ENCODE measurements at places on chromosomes 4 and X.

- no peak for DNase-seq
Measured at GRCh38 chr4:152172146-152172545, 363.7 kb downstream of the FBXW7 start.

DNA sequence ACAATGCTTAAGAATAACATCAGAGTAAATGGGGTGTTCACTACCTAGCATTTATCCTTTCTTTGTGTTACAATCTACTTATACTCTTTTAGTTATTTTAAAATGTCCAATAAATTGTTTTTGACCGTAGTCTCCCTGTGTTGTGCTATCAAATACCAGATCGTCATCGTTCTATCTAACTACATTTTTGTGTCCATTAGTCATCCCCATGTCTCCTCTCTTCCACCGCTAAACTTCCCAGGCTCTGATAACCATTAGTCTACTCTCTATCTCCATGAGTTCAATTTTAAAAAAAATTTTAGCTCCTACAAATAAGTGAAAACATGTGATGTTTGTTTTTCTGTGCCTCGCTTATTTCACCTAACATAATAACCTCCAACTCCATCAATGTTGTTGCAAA lies 381.9 kb downstream of the PRDM5 start:
- no peak for DNase-seq

- no peak for DNase-seq
Measured at GRCh38 chrX:136318895-136319597, 18.3 kb downstream of the ADGRG4 start.

DNA sequence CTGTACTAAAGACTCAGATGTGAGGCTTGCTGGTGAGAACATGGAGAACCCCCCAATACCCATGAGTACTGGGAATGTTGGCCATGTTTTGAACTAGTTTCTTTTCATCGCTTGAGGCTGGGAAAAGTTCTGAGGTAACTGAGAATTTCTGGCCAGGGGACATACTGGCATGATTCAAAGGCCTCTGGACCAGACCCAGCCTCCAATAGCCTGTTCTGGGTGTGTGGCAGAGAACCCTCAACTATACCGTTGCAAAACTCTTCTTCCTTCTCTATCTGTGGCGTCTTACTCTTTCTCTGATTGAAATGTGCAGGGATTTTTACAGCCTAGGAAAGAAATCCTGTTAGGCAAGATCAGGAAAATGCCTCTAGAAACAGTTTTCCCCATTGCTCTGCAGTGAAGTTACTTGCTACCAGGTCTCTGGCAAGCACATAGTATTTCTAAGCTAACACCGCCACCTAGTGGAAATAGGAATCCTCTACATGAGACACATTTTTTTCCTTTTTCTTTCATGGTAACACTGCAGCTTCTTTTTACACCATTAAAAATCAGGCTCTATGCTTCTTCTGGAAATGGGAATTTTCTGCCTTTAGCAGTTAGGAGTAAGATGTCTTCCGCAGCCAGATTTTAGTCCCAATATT lies 170.7 kb upstream of the ZCCHC13 start:
- no peak for DNase-seq

DNA sequence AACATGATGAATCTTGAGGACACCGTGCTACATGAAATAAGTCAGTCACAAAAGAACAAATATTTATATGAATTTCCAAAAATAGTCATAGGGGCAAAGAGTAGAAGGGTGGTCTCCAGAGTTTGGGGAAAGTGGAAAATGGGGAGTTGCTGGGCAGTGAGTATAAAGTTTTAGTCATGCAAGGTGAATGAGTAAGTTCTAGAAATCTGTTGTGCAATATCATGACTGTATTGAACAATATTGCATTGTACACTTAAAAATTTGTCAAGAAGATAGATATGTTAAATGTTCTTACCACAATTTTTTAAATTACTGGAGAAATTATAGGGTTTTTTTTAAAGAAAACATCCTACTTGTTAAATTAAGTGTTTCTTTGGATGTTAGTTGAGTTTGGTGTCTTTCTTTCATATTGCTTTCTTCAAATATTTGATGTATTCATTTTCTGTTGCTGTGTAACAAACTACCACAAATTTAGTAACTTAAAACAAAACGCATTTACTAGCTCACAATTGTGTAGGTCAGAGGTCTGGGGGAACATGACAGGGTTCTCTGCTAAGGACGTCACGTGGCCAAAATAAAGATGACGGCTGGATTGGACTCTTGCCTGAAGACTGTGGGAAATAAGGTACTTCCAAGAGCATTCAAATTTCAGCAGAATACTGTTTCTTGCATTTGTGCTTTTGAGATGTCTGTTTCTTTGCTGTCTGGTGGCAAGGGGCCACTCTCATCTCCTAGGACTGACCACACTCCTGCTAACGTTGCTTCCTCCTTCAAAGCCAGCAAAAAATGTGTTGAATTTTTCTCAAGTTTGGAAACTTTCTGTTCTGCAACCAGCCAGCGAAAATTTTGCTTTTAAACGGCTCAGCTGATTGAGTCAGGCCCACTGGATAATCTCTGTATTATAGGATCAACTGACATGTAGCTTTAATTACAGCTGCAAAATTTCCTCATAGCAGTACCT lies 76.7 kb downstream of the CPEB2 start:
- no peak for DNase-seq

DNA sequence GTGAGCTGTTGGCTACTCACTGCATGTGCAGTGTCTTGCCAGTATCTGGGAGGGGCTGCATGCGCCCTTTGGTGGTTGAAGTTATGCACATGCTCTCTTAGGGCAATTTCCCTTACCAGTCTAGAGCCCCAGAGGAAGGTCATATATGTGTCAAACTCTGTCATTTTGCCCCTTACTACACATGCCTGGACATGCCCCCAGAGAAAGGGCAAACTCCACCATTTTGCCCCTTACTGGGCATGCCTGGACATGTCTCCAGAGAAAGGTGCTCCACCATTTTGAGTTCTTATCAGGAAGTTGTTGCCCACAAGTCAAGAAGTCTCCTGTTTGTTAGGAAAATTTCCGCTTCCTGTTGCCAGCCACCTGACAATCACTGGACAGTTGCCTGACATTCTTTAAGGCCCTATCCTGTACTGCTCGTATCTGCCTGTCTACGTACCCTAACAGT lies 56.4 kb upstream of the PLAC8 start:
- DNase-seq = no peak

DNA sequence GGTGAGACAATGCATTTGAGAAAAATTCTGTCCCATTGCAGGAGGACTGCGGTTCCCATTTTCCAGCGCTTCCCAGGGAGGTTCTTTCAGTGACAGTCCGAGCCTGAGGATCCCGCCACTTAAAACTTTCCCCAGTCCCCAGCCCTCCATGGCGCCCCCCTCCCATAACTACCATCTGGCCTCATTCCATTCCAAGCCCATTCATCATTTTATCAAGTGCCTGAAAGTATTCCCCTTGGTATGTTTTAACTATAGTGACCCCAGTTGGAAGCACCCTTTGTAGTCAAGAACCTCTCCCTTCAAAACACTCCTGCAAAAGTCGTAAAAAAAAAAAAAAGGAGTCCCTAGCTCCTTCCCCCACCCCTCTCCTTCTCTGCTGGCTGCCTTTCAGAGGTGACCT lies 1.2 kb downstream of the RASL11B start:
- no peak for DNase-seq

- no peak for DNase-seq
Measured at GRCh38 chrX:140866446-140866845, 135.9 kb upstream of the SPANXB1 start.

Measured in ovary (tissue), 10 donors.